ENCODE measurements at places on chromosomes 2 and 18. TPM values are rescaled to one million over a fixed set of nuclear protein-coding genes. Genes with fewer than 3 reads are reported as not detected.

The NPHP1 gene
- 6.9 TPM for total RNA-seq

The RAB6C gene
- total RNA-seq = not detected

The TRABD2A gene
- total RNA-seq = 6.4 TPM

The MREG gene
- total RNA-seq = 0.71 TPM

The GALNT13 gene
- total RNA-seq = 17.2 TPM

The GKN2 gene
- not detected for total RNA-seq

The RBM44 gene
- 0.14 TPM for total RNA-seq
